Cortex of kidney (tissue), 1 donor: ENCODE measurements at places on chromosomes 6 and 20.

DNA sequence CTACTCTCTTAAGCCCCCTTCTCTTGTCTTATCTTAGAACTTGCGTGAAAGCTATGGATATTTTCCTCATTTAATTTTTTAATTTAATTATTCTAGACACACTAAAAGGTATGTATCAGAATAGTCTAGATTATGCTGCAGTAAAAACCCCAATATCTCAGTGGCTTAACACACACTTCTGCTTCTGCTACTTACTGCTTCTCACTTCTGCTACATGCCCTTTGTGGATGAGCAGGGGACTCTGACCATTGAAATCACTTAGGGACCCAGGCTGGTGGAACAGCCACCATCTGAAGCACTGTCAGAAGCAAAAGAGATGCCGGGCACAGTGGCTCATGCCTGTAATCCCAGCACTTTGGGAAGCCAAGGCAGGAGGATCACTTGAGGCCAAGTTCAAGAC, 27.2 kb upstream of the SCUBE3 start:
- DNase-seq: no peak

DNA sequence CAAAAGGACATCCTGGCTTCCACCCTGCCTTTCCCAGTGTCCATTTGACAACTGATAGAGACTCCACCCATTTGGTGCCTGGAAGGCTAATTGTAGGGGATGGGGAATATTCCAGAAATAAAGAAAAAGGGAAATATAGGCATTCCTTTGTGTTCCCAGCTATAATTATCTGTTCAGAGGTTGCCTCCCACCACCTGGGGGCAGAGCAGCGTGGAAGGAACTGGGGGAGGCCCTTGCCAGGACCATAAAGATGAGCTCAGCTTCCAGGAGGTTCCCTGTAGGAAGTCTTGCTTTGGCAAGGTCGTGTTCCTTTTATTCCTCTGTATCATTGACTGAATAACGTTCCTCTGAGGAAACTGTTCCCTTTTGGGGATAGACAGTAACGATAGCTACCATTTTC, 214.7 kb downstream of the TFAP2C start:
- no peak for DNase-seq

DNA sequence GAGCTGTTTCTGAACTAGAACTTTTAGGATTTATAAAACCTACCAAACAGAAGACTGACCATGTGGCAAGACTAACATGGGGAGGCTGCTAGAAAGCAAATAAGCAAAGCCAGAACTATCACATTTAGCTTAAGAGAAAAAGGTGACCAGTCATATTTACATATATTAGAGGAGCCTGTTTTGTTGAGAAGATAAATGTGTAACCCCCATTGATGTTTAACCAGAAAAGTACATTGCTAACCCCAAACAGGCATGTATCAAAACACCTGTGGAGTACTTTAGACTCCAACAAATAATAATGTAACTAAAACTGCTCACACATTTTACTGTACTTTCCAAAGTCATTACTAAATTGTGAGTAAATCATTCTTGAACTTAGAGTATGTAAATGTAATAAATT, 35.0 kb downstream of the AKIRIN2 start:
- no peak for DNase-seq

- no peak for DNase-seq
Observed at GRCh38 chr6:34909320-34909883, 20.3 kb downstream of the ANKS1A start.

DNA sequence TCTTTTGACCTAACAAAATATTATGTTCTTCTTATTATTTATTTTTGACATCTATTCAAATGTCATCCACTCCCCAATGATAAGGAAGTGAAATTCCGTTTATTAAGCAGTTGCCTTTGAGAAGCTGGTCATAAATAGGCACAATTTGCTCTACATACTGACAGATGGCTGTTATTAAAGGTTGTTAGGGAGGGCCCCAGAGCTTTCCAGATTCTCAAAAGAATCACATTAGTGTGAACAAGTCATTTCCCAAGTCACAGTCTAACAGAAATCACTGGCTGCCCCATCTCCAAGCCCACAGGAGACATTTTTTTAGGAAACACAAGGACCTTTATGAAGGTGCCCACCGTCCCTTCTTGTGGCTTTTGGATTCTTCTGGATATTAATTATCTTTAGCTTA, 172.4 kb downstream of the MEI4 start:
- no peak for DNase-seq

DNA sequence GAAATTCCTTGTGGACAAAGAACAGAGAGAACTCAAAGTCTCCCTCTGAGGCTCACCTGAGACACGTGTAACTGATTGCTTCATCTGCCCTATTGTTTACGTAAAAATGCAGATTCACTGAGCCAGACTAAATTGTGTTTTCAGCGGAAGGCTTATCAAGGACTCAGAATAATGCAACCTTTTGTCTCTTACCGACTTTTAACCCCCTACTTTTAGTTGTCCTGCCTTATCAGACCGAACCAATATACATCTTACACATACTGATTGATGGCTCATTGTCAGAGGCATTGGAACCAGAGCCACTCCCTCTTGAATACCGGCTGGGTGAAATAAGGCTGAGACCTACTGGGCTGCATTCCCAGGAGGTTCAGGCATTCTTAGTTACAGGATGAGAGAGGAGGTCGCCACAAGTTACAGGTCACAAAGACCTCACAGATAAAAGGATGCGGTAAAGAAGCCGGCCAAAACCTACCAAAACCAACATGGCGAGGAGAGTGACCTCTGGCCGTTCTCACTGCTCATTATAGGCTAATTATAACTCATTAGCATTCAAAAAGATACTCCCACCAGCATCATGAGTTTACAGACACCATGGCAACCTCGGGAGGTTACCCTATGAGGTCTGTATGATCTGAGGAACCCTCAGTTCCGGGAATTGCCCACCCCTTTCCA, 95.5 kb upstream of the ZNF184 start:
- no peak for DNase-seq

DNA sequence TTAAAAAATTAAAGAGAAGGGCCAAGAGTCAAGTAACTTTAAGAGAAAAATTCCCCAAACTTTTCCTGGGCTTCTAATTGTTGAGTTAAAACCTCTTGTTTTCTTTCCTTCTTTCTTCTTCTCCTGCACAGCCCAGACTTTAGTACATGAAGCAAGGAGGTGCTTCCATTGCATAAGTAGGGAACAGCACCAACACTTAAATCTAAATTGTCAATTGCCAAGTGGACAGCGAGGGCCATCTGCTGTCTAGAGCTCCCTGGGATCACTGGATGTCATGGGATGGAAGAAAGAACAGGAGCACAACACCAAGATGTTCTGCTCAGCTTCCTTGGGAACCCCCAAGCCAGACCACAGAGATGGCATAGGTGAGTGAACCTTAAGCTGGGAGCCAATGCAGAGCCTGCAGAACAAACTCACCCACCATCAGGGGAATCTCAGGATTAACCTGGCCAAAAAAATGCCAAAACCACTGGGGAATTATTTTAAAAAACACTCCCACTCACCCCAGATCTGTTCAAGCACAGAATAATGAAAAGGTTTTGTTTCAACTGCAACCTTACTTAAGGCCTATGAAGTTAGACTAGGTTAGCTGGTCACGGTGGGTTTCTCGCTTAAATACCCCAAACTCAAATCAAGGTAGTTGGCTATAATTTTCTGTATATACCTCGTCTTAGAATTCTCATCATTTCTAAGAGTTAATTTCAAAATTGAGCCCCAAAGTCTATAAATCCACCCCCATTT, 67.8 kb downstream of the TNFRSF21 start:
- no peak for DNase-seq

GRCh38 chr6:130424710-130425109, 58.9 kb downstream of the TMEM200A start:
- no peak for DNase-seq

- no peak for DNase-seq
Observed at GRCh38 chr20:2804852-2805688, 4.6 kb upstream of the CPXM1 start.

DNA sequence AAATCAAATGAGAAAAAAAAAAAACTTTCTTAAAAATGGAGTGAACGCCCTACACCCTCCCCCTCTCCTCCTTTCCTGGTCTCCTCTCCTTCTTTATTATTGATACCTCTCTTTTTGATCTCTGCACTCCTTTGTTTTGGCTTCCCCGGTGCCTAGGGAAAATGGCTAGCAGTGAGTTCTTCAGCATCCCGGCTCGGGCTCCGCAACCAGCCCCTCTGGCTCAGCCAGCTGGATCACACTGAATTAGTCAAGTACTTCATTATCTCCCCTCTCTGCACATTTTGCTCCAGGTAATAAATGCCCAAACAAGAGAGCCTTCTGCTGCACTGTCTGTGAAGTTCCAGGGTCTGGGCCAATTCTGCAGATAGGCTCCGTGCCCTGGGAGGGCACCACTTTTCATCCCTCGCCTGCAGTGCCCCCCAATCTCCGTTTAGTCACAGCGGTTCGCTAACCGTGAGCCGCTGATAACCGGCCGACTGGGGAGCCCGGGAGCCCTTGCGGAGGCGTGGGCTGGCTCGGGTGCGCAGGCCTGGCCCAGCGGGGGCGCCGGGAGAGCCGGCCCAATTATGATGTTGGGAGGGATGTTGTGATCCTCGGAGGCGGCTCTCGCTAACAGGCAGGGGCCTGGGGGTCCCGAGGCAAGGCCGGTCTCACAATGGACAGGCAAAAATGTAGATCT, 301.9 kb downstream of the TFAP2A start:
- DNase-seq: no peak

DNA sequence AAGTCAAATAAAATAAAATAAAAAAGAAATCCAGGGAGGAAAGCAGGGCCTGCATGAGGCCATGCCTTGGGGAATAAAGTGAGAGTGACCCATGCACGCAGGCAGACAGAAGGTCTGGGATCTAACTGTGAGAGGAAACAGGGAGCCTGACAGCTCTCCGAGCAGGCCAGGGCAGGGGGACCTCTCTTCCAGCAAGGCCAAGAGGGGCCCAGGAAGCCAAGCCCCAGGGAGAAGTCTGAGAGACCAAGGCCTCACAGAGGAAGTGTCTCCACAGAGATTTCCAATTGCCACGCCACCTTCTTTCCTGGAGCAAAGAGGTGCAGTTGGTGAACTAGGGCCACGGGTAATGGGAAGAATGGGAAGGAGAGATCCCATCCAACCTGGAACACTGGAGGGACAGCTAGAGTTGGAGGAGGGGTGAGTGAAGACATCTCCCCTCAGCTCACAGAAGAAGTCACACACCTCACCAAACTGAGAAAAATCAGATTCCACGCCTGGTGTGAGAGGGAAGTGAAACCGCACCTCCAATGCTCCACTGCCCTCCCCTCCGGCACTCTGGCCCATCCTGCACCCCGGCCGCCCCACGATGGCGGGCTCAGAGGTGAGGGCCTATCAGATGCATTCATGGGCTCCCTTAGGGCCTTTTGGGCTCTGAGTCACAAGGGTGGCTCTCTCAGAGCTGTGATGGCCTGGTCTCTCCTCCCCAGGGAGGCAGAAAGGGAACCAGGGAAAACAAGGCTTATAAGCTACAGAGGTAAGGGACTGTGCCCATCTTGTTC, 25.1 kb upstream of the TAF8 start:
- no peak for DNase-seq

GRCh38 chr6:143940011-143940597, 68.0 kb downstream of the PLAGL1 start:
- DNase-seq: no peak

DNA sequence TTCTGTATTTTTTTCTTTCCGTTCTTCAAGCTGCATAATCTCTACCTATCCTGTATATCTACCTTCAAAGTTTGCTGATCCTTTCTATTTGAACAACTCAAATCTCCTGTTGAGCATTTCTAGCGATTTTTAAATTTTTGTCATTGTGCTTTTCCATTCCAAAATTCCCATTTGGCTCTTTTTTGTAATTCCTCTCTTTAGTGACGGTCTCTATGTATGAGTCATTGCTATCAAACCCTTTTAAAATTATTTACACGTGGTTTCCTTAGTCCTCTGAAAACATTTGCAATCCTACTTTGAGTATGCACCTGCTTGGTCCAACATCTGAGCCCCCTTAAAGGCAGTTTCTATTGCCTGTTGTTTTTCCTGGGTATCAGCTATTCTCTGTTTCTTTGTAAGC, 100.5 kb upstream of the FOXC1 start:
- DNase-seq: no peak

GRCh38 chr6:98825600-98826230, 8.7 kb upstream of the POU3F2 start:
- DNase-seq: no peak

GRCh38 chr6:148945301-148946021, 198.6 kb downstream of the UST start:
- DNase-seq: no peak

GRCh38 chr20:15609921-15610320, 963.3 kb downstream of the KIF16B start:
- DNase-seq: no peak

DNA sequence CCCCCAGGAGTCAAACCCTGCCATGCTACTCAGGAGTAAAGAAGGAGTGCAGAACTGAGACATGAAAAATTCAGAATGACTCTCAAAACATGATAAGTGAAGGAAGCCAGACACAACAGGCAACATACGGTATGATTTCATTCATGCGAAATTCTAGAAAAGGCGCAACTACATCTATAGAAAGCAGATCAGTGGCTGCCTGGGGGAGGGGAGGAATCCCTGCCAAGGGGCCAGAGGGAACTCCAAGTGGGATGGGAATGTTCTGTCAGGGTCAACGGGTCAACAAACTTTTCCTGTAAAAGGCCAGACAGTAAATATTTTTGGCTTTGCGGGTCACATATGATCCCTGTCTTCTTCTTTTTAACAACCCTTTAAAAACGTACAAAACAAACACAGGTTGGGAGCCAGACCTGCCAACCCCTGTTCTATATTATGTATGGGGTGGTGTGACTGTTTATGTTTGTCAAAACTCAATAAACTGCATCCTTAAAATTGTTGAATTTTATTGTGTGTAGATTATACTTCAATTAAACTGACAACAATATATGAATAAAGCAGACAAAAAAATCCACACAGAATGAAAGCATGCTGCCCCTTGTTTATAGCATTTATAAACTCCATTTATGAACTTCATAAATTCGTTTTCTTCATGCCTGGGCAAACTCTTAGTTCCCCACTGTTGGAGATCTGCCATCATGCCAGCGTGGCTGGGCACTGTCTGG, 56.6 kb upstream of the TRAF3IP2 start:
- no peak for DNase-seq

DNA sequence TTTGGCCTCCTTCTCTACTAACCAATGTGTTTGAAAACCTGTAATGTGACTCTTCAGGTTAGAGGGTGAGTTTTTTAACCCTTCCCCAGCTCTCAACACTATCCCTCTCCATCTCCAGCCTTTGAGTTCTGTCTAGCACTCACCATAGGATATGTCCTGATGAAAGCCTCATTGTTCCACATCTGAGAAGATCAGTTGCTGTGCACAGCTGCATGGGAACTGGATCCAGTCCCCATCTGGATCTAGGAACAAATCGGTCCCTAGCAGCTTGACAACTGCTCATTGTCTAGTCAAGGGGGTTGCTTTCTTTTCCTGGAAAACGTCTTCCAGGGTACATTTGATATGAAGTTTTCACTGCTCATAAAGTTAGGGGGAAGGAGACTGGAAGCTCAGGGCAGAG, 45.4 kb upstream of the AGPAT4 start:
- no peak for DNase-seq

GRCh38 chr6:156801712-156802111, 24.5 kb downstream of the ARID1B start:
- no peak for DNase-seq

DNA sequence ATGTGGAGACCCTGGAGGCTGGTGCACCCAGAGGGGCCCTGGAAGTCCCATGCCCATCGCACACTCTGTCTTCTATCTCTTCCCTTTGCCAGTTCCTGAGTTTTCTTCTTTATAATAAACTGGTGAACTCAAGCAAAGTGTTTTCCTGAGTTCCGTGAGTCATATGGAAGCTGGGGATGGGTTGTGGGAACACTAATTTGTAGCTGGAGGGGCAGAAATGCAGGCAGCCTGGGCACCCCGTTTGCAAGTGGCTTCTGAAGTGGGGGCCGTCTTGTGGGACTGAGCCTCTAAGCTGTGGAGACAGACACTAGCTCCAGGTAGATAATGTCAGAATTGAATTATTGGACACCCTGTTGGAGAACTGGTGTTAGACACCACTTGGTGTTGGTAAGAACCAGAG, 3.2 kb upstream of the PPP1R3G start:
- DNase-seq: no peak
